Hair follicle dermal papilla cell (primary cell): ENCODE measurements at places on chromosomes 5 and 9. TPM values are rescaled to one million over a fixed set of nuclear protein-coding genes. Genes with fewer than 3 reads are reported as not detected.

ADAMTSL2 gene
- total RNA-seq: under 0.01 TPM in 1 of 2 replicates, not detected in the other

SLC31A1 gene
- total RNA-seq: 24.8 and 26.3 TPM in 2 replicates

LCN1 gene
- total RNA-seq: not detected in 2 replicates

PSMB7 gene
- 106 and 116 TPM in 2 replicates for total RNA-seq

GABRA1 gene
- not detected in 2 replicates for total RNA-seq

PCDHGA9 gene
- total RNA-seq: 7.1 and 7.3 TPM in 2 replicates

C7 gene
- not detected in 2 replicates for total RNA-seq

PLPP1 gene
- 156 and 228 TPM in 2 replicates for total RNA-seq

SLC34A3 gene
- under 0.01 TPM in 1 of 2 replicates, not detected in the other for total RNA-seq

TOR4A gene
- total RNA-seq: 4.9 and 6.8 TPM in 2 replicates
